ENCODE measurements at places on chromosomes 3 and 15.

DNA sequence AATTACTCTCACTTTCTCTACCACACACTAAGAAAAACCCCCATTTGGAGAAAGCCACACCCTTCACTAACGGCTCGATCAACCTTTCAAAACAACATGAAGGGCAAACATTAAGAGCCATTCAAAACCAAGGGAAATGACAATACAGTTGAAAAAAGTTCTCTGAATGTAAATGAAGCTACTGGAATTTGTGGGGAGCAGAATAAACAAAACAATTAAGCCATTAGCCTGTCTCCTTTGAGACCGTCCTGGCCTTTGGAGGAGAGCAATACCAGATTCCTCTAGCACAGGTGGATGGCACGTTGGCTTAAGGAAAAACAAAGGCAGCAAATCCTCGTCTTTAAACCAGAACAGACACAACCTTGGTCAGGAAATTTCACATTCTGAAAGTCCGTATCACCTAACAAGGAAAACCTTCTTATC is 18.7 kb downstream of the MYO1E start:
- DNase-seq: no peak

DNA sequence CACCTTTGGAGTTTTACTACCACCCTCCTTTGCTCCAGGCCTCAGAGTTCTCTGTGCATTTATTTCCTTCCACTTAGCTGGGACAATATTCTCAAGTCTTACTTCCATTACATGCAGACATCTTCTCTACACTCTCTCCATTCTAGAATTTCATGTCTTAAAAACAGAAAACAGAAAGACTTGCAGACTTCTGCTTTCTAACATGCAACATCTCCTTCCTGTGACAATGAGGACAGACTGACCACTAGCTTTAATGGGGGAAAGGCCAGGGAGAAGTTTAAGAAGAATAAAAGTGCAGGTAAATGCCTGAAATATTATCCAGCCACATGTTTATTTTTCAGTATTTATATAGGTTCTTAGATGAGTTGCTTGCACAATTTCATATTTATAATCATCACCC is 17.1 kb upstream of the CSTA start:
- DNase-seq: no peak

- DNase-seq: no peak
These were observed 179.1 kb upstream of the RGMA start for GRCh38 chr15:93268066-93268465.

DNA sequence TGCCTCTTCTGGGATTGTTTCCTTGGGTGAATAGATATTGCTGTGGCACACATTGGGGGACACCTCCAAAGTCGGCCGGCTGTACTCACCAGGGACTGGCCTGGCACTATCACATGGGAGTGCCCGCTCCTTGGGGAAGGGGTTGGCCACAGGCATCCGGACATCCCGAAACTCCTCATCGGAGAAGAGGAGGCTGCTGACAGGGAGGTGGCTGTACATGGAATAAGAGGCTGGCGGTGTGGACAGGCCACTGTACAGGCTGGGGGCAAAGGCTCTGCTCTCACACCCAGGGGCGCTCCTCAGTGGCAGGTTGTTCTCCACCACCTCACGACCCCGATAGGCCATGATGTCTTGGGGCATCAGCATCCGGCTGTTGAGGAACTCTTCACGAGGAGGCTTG is 15.7 kb downstream of the BCL6 start:
- DNase-seq: no peak

GRCh38 chr3:171255236-171255806 is 204.9 kb downstream of the TNIK start:
- no peak for DNase-seq

DNA sequence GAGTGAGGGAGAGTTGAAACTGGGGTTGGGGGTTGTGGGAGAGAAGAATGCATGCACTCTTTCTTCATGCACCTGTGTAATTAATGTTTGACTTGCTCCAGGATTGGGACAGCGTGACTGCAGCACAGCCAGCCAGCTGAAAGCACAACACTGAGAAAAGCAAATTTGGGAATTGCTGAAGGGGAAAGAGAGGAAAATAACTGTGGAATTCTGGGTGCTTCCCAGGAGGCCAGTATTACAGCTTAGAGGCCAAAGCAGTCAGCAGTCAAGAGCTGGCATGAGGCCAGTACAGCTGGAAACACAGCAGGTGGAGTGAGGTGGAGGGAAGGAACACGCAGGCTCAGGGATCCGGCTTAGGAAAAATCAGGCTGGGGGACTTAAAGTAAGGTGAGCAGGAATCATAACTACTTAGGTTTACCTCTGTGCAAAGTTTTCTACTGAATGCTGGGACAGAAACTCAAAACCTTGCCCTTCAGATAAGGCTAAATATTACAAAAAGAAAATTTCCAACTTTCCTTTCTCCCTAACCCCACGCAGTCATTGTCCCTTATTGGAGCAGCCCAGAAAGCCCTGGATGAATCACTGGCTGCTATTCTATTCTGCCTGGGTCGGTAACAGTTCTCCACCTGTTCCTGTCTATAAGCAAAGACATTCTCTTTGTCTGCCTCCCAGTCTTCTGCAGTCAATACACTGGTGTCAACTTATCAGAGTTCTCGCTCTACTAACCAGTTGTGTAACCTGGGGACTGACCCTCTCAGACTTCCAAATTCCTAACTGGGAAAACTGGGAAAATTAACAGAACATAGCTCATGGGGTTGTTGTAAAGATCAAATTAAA is 167.2 kb downstream of the MAGI1 start:
- no peak for DNase-seq

- no peak for DNase-seq
These were observed 756.6 kb upstream of the ARPP21 start for GRCh38 chr3:34882764-34883163.

DNA sequence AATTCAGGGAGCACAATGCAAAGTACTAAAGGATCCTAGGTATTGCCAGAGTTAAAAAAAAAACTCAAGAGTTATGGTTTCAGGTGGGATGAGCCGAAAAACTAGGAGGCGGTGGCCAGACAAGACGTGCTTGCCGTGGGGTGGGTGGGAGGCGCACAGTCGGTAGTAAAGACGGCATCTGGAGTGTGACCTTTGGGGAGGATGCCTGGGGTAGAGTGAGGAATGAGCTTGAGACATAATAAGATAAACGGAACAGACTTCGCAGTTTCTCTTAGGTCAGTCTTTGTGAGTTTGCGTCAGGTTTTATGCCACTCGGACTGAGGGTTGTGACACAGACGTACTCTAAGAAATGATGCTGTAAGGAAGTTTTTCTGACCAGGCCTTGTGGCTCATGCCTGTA is 139.6 kb downstream of the LRRK1 start:
- no peak for DNase-seq

GRCh38 chr3:71118436-71118835 is 465.1 kb downstream of the FOXP1 start:
- no peak for DNase-seq

DNA sequence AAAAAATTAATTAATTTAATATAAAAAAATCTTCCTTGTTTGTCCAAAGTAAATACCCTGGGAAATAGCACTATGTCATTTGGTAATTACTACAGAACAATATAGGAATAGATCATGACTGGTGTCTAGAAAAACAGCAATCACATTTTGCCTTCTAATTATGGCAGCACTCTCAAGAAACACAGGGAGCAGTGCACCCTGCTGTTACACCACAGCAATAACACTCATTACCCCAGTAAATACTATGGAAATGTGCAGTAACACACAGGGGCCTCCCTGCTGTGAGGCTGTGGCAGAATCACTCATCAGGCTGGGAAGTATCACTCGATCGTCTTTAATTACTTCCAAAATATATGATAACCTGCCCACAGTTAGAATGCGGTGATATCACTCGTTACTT is 646.0 kb downstream of the TUSC7 start:
- no peak for DNase-seq

DNA sequence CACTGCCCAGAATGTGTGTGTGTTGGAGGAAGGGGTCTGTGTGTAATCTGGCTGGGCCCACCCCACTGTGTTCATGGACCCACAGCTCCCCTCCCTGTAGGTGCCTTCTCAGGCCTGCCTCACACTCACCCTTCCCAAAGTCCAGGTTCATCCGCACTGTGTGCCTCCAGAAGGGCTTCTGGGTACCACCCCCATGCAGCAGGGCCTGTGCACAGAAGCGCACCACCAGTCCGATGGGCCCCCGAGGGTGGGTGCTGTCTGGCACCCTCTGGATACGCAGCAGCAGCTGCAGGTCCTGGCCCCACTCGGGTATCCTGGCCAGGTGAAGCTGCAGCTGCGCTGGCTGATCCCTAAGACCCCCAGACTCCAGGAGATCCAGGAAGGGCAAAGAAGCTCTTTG is 12.8 kb upstream of the TGM5 start:
- DNase-seq: no peak

GRCh38 chr3:127802606-127803005 is 19.7 kb downstream of the MGLL start:
- DNase-seq: no peak

DNA sequence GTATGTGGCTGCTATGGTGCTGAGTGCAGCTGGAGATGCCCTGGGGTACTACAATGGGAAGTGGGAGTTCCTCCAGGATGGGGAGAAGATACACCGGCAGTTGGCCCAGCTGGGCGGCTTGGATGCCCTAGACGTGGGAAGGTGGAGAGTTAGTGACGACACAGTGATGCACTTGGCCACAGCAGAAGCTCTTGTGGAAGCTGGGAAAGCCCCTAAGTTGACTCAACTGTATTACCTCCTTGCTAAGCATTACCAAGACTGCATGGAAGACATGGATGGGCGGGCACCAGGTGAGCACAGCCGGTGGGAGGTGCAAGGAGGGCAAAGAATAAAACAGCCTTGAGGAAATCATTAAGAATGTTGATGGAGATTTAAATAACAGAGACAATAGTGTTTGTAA is 2.9 kb downstream of the ADPRH start:
- DNase-seq: peak; percentile 42

GRCh38 chr15:29311696-29312095 is 42.1 kb upstream of the NSMCE3 start:
- no peak for DNase-seq

- DNase-seq: no peak
These were observed 104.8 kb upstream of the WNT5A start for GRCh38 chr3:55591888-55592287.

- DNase-seq: no peak
These were observed 736.9 kb upstream of the CCDC54 start for GRCh38 chr3:106640353-106640752.
